ENCODE measurements at places on chromosomes 5 and 9.

- no peak for DNase-seq
Measured at GRCh38 chr5:166338801-166339200, 1952.6 kb upstream of the WWC1 start.

DNA sequence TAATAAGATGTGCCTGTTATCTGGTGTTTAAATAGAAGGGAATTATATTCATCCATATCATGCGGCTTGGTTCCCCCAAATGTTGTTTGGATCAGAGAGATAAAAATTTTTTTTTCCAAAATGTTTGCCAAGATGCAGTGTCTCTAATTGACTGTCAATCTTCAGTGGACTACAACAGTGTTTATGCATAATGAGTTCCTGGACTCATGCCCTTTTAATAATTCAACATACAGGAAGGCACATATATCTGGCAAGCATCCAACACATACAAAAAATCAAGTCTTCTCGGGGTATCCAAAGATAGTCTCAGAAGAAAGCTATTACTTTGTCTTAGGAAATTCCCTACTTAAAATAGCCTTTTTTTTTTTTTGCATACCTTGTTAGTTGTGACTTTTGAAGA, 1534.7 kb downstream of the EFNA5 start:
- DNase-seq = no peak

- DNase-seq = no peak
Measured at GRCh38 chr9:6450641-6451375, 37.8 kb downstream of the UHRF2 start.

DNA sequence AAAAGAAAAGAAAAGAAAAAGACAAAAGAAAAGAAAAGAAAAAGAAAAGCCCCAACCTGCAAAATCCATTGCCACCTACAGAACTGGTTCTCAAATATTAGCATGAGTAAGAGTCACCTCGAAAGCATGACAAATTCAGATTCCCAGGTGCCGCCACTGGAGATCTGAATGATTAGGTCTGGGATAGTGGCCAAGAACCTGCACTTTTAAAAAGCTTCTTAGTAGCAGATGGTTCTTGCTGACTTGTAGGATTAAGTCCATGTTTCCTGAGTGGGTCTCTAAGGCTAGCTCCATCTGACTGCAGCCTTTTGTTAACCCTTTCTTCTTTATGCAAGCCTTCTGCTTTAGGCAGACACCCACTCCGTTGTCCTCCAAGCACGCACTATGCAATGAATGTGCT, 178.5 kb upstream of the CDH18 start:
- no peak for DNase-seq

DNA sequence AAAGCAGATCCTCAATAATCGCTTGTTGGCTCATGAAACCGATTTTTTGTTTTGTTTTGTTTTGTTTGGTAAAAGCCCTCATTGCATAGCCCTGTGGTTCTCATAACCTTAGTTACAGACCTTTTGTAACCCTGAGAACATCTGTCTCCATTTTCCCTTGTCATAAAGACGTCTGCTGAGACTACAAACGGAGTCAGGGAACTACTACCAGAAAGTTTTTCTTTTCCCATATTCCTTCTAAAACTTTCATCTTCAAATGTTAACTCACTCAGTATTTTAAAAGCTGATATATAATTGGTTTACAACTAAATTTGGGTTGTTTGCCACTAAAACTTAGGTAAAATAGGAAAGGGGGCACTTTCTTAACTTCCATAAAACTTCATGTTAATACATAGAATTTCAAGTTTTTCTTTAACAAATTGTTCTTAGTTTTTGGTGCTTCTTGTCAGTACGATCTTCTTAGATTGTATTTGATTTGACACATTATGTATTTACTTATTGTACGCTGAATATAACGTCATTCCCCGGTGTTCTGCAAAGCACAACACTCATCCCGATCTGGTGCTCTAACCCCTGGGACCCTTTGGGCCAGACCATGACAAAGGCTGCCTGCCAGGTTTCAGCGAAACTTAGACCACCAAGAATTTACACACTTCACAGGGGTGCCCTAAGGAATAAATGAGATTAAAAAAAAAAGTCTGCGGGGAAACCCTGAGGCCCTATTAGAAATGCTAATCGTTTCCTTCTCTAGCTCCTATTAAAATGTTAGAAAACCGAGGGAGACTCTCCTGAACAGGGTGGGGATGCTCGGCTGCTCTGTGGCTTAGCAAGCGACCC, 1.1 kb upstream of the ANP32B start:
- DNase-seq = no peak

- no peak for DNase-seq
Measured at GRCh38 chr5:58507715-58508114, 16.5 kb downstream of the GAPT start.

DNA sequence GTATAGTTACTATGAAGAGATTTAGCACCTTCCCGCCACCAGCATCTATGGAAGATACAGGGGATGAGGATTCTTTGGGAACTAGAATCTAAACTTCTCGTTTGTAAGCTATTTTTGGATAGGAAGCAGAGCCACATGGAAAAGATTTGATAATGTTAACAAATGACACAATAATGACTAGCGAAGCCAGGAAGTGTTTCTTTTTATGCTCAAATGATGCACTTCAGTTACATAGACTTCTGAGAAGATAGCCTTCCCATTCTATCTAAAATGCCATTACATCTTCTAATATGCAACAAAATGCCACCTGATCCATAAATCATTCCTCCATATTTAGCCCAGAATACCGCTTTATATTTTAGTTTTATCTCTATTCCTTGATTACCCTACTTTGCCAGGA, 17.0 kb upstream of the TNC start:
- no peak for DNase-seq

All from HS-5 (cell line).